MCF 10A (cell line): ENCODE measurements at places on chromosomes 1 and 21. TPM values are rescaled to one million over a fixed set of nuclear protein-coding genes. Genes with fewer than 3 reads are reported as not detected.

DNA sequence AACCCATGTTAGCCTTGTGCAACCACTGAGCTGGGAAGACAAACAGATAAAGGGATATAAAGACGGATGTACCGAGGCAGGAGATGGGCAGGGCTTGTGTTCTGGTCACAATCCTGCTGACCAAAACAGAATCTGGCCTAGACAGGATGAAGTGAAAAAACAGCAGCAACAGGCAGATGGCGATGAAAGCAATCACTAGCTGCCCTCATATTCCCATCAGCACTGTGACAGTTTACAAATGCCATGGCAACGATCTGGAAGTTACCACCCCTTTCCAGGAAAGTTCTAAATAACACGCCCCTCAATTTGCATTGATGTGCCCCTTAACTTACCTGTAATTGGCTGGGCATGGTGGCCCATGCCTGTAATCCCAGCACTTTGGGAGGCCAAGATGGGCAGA is 40.6 kb upstream of the CD46 start:
- DNase-seq = peak; percentile 74

ZNF648 gene
- total RNA-seq = not detected in 2 replicates

ADCY10 gene
- 0.12 and 0.35 TPM in 2 replicates for total RNA-seq

- no peak for DNase-seq
Observed at GRCh38 chr1:154442006-154442740, 37.0 kb downstream of the IL6R start.

GRCh38 chr1:101236516-101237228 is at the start of gene S1PR1:
S1PR1 (plus strand) TSS chr1:101237019; CDS start chr1:101238985, 1,966 bp downstream.
- peak; percentile 52 for DNase-seq

PRR9 gene
- total RNA-seq = not detected in 2 replicates
